Activated CD4-positive, alpha-beta T cell treated with anti-CD3 and anti-CD28 coated beads, Interleukin-10, Interleukin-2, amounts not matched to agents 100 ng/mL and 50 ng/mL, durations not matched to agents 16 hours and 8 hours (primary cell): ENCODE measurements at places on chromosomes 5 and 9.

DNA sequence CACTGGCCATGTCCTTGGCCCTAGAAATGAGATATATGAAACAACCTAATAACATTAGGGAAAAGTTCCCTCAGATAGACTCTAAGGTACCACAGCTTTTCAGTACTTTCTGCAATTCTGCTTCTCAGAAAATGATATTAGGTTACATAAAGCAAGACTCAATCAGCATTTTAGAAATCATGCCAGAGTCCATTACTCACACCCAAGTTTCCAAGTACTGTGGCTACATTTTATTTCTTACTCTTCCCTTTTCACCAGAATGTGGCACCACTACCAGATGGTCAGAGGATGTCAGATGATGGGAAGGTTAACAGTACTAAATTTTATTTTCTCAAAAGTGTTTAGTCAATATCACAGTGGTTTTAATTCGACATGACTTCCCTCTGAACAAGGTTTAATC is 217.2 kb downstream of the MLLT3 start:
- DNase-seq: no peak

GRCh38 chr9:8489835-8490234 is 690.3 kb upstream of the DMAC1 start:
- no peak for DNase-seq

- DNase-seq: no peak
These were observed 36.1 kb upstream of the ICE1 start for GRCh38 chr5:5386329-5386728.

DNA sequence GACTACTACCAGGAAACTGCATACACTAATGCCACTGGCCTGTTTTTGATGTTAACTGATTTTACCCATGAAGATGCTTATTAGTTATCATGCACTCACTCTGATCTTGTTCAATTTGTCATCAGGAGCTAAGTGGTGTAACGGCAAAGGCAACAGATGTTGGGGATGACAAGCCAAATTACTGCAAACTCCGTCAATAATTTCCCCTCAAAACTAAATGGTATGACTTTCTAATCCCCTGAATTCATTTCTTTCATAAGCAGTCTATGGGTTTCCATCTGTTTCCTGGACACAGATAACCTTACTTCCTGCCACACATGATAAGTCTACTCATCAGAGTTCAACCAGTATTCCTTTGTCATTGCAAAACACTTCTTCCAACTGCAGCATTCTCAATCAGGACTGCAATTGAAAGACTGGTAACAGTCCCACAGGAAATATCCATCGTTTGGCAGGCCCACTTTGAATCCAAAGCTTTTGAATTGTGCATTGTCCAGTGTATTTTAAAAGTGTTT is 96.2 kb upstream of the SMC2 start:
- DNase-seq: no peak

GRCh38 chr5:109324931-109325330 is 84.8 kb downstream of the PJA2 start:
- no peak for DNase-seq

DNA sequence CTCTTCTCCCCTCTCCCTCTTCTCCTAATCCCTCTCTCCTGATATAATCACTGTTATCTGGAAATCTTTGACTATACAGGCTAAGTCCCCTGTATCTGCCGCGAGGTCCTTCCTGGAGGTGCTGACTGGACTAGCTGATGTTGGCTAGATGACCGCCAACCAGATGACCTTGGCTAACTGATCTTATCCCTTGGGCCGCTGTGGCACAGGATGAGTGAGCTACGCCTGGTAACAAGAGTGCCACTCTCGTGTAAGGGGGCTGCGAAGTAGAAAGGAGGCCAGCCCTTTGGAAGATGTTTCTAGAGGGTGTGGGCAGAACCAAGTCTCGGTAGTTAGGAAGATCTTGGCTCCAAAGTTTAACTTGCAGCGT is 345 bp upstream of the PRRC1 start:
- no peak for DNase-seq

GRCh38 chr5:176542596-176543427 is 5.6 kb upstream of the RNF44 start:
- peak; percentile 52 for DNase-seq

DNA sequence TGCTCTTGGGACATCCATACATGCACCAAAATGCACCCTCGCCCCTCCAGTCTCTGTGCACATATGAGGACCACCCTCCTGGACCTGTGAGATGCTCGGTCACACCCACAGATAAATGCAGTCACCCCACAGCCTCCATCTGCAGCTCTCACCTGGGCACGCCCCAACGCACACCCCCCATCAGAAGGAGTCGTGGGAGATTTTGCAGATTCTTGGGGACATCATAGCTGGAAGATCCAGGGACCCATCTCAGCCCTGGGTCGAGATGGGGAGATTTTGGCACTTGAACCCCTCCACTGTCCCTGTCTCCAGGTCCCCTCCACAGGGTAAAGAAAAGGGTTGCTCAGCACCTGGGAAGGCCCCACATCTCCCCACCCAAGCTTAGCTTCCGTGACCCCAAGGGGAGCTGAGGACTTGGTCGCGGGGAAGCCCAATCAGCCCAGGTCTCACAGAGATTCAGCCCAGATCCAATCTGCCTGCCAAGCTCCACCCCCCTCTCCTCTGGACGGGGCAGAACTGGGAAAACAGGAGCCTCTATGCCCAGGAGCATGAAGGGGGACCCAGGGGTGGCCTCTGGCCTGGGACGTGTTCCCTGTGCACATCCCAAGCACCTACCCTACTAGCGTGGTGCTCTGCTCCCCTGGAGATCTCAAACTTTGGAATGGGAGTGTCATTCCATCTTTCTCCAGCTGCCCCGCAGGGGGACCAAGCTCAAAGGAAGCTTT is 89.2 kb upstream of the LMX1B start:
- no peak for DNase-seq

DNA sequence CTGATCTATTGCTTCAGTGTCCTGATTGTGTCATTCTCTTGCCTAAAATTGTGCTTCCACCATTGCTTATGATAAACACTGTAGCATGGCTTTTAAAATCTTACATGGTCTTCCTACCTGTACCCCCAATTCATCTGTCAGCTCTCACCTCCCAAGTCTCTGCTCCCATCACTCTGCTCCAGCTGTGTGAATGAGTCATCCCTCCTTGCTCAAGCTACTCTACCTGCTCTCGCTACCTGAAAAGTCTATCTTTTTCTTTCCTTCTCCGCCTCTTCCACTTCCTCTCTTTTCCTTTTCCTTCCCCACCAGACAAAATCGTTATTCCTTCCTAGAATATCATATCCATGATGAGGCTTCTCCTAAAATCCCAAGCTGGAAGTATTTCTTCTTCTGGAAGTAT is 341.7 kb downstream of the PRELID2 start:
- no peak for DNase-seq

- DNase-seq: no peak
These were observed 947.8 kb downstream of the NR2F1-AS1 start for GRCh38 chr5:92633176-92633575.

GRCh38 chr9:118129541-118129940 is 425.3 kb downstream of the TLR4 start:
- DNase-seq: no peak

DNA sequence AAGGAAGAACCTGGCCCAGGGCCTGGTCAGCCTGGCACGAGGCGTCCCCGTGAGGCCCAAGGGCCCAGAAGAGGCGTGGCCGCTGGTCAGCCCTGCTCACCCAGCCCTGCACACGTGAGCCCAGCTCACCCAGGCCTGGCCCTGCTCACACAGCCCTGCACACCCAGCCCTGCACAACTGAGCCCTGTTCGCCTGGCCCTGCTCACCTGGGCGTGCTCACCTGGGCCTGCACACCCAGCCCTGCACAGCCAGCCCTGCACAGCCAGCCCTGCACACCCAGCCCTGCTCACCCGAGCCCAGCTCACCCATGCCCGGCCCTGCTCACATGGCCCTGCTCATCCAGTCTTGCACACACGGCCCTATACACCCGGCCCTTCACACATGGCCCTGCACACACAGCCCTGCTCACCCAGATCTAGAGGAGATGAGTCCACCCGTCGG is 2.1 kb downstream of the ZDHHC11 start:
- DNase-seq: no peak

DNA sequence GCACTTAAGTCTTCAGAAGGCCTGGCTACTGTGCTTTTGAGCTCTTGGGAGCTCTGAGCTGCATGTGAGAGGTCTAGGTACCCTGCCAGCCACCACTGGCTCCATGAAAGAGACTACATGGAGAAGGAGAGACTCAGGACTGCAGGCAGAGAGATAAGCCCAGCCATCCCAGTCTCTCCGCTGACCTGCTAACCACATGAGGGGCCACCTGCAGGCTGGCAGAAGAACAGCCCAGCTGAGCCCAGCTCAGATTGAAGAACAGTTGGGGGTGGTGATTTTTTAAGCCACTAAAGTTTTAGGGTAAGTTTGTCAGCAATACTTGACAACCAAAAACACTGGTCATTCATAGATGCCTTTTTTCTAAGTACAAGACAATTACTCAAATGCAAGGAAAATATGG is 205.0 kb upstream of the PRDM9 start:
- DNase-seq: no peak

DNA sequence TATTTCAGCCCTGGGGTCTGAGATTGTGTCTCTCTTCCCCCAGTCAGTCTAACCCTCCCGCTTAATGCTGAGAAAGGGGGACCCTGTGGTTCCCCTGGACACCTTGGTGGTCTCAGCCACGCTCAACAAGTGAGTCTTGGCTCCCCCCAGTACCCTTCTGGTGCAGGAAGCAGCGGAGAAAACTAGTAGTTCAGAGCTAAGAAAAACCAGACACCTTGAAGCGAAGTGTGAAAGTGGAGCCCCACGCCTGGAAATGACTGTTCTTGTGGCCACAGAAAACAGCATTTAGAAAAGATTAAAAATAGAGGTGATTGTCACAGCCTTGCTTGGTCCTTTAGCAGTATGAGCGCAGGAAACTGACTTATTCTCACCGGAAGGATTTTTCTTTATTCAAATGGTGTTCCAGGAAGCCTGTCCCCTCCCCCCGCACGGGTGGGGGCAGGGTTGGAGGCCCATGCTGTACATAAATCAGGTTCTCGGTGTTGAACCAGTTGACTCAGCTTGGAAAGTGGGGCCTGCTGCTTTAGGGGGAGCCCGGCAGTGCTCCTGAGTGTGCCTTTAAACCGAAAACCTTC is 8.1 kb downstream of the ARPC5L start:
- DNase-seq: peak; percentile 95

DNA sequence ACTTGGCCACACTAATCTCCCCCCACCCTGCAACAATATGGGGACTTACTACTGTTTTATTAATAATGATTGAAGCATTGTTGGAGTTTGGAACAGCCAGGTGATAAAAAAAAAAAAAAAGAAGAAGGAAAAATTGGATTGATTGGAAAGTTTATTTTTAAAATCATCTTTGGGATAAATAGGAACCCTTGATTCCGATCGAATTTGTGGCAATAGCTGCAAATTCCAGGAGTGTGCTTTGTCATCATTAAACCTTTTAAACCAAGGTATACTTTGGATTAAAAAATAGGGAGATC is 907 bp upstream of the NR2F1 start:
- no peak for DNase-seq

DNA sequence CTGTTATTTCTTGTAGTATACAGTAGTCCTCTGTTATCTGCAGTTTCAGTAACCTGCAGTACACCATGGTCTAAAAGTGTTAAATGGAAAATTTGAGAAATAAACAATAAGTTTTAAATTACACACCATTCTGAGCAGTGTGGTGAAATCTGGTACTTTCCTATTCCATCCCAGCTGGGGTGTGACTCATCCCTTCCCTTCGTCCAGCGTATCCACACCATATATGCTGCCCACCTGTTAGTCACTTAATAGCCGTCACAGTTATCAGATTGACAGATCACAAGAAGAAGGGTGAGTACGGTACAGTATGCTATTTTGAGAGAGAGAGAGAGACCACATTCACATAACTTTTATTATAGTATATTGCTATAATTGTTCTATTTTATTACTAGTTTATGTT is 28.9 kb downstream of the FAM151B start:
- DNase-seq: peak; percentile 43

GRCh38 chr9:109423877-109424276 is 74.2 kb downstream of the PTPN3 start:
- no peak for DNase-seq

GRCh38 chr5:112907166-112907631 is 14.8 kb downstream of the REEP5 start:
- no peak for DNase-seq

GRCh38 chr5:21665524-21665923 is 1187.6 kb downstream of the CDH12 start:
- no peak for DNase-seq

GRCh38 chr9:86830356-86830755 is 117.0 kb downstream of the GAS1 start:
- DNase-seq: no peak

DNA sequence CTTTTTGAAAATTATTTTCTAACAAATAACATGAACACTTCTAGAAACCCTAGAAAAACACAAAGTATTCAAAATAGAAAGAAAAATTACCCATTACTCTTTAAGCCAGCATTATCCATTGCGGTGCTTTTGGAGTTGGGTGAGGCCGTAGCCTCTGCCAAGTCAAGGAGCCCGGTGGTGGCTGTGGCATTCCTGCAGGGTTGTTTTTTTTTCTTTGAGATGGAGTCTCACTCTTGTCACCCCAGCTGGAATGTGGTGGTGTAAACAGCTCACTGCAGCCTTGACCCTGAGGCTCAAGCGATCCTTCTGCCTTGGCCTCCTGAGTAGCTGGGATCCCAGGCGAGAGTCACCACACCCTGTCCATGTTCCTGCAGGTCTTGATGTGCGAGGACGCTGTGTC is 8.2 kb upstream of the AHRR start:
- no peak for DNase-seq

- DNase-seq: peak; percentile 1
These were observed 191.8 kb downstream of the PRR16 start for GRCh38 chr5:120655828-120656435.

- no peak for DNase-seq
These were observed 176.6 kb downstream of the ARHGAP26 start for GRCh38 chr5:142946547-142947426.

DNA sequence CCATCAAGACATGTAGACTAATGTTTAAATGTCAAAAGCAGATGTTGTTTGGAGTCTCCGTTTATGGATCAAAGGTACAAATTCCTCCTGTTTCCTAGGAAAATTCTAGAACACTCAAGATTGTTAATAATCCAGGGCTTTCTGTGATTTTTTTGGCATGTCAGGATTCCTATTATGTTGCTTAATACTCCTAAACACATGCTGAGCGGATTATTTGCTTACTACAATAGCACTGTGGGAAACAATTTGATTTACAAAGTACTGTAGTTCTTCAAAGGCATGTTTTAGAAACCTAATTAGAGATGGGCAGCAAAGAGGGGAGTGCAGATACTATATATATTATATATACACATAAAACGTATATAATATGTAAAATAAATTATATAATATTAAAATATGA is 19.0 kb upstream of the SCAMP1 start:
- no peak for DNase-seq

DNA sequence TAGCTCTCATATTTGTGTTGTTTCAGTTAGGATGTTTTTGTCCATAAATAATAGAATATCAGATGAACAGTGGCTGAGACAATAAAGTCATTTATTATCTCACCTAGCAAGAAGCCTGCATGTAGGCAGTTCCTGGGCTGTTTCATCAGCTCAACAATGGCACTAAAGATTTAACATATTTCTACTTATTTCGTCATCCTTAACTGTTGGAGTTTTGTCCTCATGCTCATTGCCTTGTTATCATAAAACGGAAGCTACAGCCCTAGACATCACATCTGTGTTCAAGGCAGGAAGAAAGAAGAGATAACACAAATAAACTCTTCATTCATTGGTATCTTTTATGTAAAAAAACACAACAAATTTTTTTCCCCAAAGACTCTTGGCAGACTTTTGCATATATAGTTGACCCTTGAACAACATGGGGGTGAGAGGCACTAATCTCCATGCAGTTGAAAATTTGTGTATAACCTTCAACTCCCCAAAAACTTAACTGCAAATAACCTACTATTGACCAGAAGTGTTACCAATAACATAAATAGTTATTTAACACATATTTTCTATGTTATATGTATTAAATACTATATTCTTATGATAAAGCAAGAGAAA is 277.2 kb upstream of the ADRA1B start:
- no peak for DNase-seq
